ENCODE measurements at places on chromosomes 7 and 10.
A peak's percentile ranks its signal among the peaks of the same experiment; 100 is the strongest.

DNA sequence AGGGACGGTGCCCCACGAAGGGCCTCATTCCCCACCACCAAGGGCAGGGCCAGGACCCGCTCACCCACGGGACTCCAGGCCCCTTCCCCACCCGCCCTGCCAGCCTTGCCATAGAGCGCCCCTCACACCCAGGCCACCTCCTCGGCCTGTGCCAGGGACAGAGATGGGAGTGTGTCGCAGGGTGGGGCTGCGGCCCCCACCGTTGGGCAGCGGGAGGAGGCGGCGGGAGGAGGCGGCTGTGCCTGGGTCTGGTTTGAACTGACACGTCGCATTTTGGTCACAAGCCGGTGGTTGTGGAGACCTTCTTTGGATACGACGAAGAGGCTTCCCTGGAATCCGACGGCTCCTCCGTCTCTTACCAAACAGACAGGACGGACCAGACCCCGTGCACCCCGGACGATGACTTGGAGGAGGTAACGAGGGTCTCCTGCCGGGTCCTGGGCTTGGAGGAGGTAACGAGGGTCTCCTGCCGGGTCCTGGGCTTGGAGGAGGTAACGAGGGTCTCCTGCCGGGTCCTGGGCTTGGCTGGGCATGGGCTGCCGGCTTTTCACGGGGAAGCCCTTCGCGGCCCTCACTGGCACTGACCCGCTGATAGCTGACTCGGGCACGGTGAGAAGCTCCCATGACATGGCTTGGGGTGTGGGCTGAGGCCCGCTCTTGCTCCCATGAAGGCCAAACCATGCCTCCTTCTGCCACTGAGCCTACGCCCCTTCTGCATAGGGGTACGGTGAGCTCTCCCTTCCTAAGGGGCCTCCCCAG, 46.4 kb upstream of the DPYSL4 start:
- DNase-seq: no peak

GRCh38 chr7:2821161-2821841, 22.8 kb downstream of the GNA12 start:
- no peak for DNase-seq

GRCh38 chr7:80189638-80190037, 55.0 kb downstream of the GNAI1 start:
- DNase-seq: no peak

DNA sequence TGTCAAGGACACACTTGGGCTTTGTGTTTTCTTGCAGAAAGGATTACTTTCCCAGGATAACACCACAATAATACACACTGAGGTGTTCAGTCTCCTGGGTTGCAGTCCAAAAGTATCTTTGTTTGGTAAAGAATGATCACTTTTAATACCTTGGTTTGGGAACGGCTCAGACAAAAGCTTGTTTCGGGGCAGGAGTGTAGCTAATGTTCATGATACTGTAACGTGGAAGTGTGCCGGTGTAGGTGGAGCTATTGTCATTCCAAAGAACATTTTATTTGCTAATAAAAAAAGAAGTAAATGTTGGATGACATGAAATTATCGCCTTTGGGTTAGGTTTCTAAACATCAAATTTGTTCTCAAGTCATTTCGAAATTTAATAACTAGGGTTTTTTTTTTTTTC, 1.2 kb downstream of the EIF4H start:
- no peak for DNase-seq

- DNase-seq: no peak
Measured at GRCh38 chr10:49289480-49289879, 9.5 kb upstream of the C10orf71 start.

- no peak for DNase-seq
Measured at GRCh38 chr10:76491216-76491615, 1059.8 kb downstream of the LRMDA start.

DNA sequence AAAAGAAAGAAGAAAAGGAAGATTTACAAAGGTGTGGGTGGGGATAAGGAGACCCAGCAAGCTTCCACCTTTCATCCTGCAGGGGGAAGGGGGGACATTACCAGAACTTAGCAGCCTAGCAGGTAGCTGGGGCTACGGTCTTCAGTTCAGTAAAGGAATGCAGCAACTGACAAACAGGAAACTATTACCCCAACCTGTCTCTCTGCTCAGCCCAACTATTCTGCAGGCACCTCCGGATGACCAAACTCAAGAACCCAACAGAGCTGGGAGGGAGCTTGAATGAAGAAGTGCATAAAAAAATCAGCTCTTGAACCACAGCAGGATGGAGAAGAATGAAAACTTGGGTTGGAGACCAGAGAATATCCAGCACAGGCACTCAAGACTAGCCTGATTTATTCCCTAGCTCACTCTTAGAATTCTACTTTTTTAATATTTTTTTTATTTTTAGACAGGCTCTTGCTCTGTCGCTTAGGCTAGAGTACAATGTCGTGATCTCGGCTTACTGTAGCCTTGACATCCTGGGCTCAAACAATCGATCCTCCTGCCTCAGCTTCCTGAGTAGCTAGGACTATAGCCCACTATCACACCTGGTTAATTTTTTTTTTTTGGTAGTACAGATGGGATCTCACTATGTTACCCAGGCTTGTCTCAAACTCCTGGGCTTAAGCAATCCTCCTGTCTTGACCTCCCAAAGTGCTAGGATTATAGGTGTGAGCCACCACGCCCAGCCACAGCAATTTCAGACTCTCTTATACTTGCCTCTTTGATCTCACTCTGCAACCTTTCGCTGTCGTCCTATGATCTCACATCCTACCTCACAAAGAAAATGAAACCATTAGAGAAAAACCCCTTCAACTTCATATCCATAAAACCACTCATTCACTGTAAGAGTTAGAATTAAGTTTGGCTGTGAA, 18.5 kb upstream of the C10orf67 start:
- no peak for DNase-seq

GRCh38 chr10:20065814-20066213, 249.6 kb downstream of the PLXDC2 start:
- no peak for DNase-seq

DNA sequence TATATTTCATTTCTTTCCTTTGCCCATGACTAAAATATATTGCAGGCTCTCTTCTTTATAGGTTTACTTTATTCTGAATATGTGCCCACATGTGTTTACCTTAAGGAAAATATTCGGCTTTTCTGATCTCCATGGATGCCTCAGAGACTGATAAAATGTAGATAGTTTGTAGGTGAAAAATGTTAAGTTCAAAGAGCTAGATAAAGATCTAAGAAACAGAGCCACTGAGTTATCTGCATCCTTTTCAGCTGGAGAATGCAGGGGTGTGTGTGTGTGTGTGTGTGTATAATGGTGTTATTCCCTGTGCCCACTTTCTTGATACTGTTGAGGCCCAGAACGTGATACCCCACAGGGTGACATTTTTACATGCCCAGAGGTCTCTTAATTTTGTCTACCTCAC, 150.8 kb downstream of the LRRC4 start:
- no peak for DNase-seq

- no peak for DNase-seq
Measured at GRCh38 chr10:65720901-65721300, 1204.9 kb upstream of the LRRTM3 start.

DNA sequence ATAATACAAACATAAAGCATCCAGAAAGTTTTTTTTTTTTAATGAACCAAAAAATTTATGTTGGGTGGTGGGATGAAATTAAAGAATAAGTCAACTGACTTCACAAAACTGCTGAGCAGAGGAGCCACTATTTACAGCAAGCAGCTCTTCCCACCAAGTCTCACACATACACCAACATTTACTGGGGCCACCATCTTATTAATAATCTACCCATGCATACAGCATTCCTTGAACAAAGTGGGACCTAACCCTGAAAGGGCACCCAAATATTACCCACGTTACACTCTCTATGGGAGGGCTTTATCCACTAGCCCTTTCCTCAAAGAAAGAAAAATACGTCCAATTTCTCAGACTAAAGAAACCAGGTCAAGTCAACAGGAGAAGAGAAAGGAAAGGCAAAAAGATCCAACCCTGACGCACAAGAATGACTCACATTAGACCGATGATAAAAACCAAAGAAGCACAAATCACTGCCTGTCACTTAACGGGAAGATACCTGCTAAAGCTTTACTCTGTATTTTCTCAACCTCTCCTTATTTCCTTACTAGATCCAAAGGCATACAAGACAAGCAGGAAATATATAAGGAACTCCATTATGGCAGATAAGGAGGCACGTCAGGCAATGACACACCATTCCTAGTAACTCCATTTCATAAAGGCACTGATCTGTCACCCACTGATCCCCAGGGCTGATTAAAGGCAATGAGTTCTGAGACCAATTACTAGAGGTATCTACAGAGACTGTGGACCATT, 141.8 kb upstream of the ASAH2 start:
- peak; percentile 26 for DNase-seq

DNA sequence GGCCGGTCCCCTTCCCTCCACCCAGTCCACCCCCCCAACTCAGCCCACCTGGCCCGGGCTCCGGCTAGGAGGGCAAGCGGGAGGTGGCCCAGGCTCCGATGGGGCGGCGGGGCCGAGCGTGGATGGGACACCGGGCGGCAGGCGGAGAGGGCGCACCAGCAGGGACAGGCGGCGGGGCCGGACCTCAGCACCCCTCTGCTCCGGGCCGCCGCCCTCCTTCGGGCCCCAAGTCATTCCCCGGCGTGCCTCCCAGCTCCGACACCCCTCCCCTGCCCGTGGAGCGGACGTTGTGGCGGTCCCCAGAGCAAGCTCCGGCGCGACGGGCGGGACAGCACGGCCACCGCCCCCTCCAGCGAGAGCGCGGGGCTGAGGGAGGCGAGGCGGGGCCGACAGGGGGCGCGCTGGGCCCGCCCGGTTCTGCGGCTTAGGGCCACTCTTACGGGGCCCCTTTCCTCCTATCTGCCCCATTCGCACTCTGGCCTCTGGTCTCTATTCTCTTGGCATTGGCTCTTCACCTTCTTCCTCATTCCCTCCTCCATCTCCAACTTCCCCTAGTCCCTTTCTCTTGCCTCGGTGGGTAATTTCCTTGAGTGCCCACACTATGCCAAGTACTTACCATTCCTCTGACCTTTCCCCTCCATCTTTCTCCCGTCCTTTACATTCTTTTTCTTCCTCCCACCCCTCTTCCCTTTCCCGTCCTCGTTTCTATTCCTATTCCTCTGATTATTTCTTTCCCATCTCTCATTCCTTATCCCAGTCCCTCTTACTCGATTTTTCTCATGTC, 701 bp upstream of the GBX1 start:
- peak; percentile 66 for DNase-seq

DNA sequence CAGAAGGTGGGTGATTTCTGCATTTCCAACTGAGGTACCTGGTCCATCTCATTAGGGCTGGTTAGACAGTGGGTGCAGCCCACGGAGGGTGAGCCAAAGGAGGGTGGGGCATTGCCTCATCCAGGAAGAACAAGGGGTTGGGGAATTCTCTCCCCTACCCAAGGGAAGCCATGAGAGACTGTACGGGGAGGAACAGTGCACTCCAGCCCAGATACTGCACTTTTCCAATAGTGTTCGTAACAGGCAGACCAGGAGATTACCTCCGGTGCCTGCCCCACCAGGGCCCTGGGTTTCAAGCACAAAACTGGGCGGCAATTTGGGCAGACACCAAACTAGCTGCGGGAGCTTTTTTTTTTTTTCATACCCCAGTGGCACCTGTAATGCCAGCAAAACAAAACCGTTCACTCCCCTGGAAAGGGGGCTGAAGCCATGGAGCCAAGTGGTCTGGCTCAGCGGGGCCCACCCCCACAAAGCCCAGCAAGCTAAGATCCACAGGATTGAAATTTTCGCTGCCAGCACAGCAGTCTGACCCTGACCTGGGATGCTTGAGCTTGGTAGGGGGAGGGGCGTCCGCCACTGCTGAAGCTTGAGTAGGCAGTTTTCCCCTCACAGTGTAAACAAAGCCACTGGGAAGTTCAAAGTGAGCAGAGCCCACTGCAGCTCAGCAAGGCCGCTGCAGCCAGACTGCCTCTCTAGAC, 31.2 kb downstream of the ARMC10 start:
- DNase-seq: no peak

GRCh38 chr10:105062951-105063350, 421.9 kb downstream of the SORCS3 start:
- DNase-seq: no peak

DNA sequence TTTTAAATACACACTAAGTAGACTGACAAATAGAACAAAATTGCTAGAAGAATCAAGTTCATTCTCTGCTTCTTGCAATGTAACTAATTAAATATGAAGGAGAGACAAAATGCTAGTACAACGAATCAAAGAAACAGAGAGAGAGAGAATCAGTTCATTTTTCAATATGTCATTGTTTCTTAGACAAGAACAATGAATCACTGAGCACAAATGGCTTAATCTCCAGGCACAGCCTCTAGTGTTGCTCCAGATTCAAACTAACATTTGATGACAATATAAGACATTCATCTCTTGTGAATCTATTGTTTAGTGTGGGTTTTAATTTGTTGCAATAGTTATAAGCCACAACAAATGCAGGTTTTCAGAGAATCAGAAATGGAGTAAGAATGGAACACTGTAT, 357.4 kb upstream of the TMEM229A start:
- DNase-seq: no peak

GRCh38 chr10:90276894-90277475, 575.6 kb downstream of the KIF20B start:
- no peak for DNase-seq

GRCh38 chr10:87618566-87619423, 40.9 kb upstream of the PAPSS2 start:
- DNase-seq: no peak

- no peak for DNase-seq
Measured at GRCh38 chr10:4403638-4404252, 422.3 kb upstream of the AKR1E2 start.

DNA sequence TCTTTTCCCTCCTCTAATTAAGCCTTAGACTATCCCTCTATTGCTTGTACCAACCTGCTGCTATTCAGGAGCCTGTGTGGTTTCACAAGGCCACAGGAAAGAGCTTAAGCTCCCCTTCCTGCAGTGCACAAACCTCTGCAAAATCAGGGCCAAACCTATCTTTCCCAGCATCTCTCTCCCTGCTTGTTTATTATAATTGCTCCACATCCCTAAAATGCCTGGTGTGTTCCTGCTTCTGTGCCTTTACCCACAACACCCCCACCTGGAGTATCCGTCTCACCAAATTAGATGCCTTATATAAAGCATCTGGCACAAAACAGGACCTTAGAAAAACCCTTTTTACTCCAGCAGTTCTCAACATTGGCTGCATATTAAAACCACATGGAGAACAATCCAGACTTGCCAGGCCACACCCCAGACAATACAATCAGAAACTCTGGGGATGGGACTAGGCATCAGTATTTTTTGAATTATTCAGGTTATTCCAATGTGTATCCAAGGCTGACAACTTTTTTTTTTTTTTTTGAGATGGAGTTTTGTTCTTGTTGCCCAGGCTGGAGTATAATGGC, 16.7 kb downstream of the SEC31B start:
- DNase-seq: no peak

DNA sequence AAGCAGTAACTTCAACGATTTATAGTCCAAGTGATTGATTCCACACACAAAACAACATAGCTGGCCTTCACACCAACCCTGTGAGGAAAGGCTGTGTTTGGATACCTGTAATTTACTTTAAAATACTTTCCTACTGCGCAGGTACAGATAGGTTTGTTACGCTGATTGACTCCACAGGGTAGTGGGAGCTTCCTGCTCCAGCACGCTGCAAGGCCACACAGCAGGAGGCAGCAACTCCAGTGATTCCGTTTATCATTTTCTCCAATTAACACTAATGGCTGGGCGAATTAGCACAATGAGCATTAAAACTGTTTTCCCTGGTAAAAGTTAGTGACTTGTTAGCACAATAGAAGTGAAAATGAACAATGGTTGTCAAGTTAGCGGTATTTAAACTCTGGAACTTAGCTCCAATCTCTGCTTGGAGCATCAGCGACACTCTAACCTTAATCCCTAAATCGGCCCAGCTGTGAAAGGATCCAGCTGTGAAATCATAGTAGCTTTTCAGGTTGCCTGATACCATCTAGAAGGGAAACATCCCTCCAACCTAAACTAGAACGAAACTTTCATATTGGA, 959 bp downstream of the DCLRE1C start:
- DNase-seq: no peak

- no peak for DNase-seq
Measured at GRCh38 chr10:49664006-49664841, 15.2 kb upstream of the C10orf53 start.
